Glutamatergic neuron (in vitro differentiated cells): ENCODE measurements at places on chromosomes 3 and 15. TPM values are rescaled to one million over a fixed set of nuclear protein-coding genes. Genes with fewer than 3 reads are reported as not detected.

DNA sequence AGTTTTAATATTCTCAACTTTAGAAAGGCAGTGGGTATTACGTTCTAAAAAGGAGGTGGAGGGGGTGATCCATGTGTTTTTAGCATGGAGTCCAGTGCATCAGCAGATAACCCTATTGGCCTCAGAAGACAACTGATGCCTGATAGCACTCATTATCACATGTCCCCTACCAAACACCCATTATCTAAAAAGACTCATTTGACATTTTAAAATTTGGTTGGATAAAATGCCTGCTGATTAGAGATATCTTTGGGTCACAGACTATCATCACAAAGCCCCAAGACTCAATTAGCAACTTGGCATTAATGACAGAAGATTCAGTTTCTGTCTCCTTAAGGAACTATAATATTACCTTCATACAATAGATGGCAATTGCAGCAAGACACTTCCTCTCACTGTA lies 589.3 kb downstream of the RBMS3 start:
- no peak overlapping the region for H3K4me3 ChIP-seq
- H3K27me3 ChIP-seq = no peaks in the 10 kb centered on the region
- H3K27ac ChIP-seq = no peak overlapping the region
- DNase-seq = no peak
- no peaks in the 10 kb centered on the region for H3K4me1 ChIP-seq
- no peaks in the 10 kb centered on the region for H3K36me3 ChIP-seq

- H3K27ac ChIP-seq = no peak overlapping the region
- no peak overlapping the region for H3K4me3 ChIP-seq
- no peak for DNase-seq
- H3K27me3 ChIP-seq = no peaks in the 10 kb centered on the region
- H3K36me3 ChIP-seq = no peaks in the 10 kb centered on the region
- no peaks in the 10 kb centered on the region for H3K4me1 ChIP-seq
Measured at GRCh38 chr3:185555101-185555501, 2.7 kb upstream of the LIPH start.

DNA sequence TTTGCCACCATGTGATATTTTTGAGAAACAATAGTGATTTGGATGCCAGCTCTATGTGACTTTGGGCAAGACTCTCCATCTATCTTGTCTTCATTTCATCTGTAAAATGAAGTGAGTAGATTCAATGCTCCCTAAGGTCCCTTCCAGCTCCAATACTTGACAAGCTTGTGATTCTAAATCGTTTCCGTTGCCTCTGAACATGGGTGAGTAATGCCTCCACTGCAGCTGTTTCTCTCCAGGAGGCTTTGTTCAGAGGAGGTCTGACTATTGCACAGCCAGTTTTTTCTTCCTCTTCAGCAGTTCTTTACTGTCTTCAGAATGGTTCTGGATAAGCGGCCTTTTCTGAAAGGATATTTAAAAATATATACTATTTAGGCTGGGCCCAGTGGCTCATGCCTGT lies 14.8 kb upstream of the TMOD3 start:
- no peak overlapping the region for H3K4me3 ChIP-seq
- peaks cover 9% of the 10 kb centered on the region for H3K36me3 ChIP-seq
- H3K27ac ChIP-seq = no peak overlapping the region
- peaks cover 1% of the 10 kb centered on the region for H3K27me3 ChIP-seq
- DNase-seq = no peak
- no peaks in the 10 kb centered on the region for H3K4me1 ChIP-seq

DNA sequence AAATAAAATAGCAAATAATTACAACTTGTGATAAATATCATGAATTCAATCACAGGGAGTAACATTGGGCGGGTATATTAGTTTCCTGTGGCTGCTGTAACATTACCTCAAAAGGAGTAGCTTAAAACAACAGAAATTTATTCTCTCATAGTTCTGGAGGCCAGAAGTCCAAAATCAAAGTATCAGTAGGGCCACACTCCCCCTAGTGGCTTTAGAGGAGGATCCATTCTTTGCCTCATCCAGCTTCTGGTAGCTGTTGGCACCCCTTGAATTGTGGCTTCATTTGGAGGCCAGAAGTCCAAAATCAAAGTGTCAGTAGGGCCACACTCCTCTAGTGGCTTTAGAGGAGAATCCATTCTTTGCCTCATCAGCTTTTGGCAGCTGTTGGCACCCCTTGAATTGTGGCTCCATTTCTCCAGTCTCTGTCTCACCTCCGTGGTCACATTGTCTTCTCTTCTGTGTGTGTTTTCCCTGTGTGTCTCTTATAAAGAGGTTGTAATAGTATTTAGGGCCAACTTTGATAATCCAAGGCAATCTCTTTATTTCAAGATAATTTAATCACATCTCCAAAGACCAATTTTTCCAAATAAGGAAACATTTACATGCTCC lies 3.1 kb upstream of the CFAP20DC start:
- no peak overlapping the region for H3K27ac ChIP-seq
- DNase-seq = no peak
- H3K4me1 ChIP-seq = peaks cover 6% of the 10 kb centered on the region
- H3K27me3 ChIP-seq = peaks cover 3% of the 10 kb centered on the region
- H3K36me3 ChIP-seq = no peaks in the 10 kb centered on the region

DNA sequence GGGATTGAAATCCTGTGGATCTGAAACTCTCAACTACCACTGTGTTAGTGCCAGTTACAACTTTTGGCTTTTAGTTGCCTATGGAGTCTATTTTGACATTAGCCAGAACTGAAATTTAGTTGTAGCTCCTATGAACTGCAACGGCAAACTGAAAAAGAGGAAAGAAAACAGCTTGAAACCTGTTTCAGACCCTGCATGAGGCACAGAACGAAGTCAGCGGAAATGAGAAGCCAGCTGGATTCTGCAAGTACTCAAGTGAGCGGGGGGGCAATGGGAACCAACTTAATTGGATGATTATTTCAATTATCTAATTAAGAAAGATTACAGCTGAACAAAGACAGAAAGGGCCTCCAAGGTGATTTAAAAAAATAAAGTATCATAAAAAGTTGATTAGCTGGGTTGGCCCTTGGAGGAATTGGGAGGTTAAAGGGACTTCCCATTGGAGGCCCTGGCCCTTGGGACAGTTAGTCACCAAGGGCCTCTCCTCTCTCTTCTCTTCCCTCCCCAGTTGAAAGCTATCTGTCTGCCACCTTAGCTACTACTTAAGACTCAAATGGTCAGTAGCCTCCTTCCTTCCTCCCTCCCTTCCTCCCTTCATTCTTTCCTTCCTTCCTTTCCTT lies 352.1 kb downstream of the SHQ1 start:
- H3K27me3 ChIP-seq = no peaks in the 10 kb centered on the region
- no peak overlapping the region for H3K4me3 ChIP-seq
- no peak for DNase-seq
- H3K36me3 ChIP-seq = no peaks in the 10 kb centered on the region
- H3K4me1 ChIP-seq = no peaks in the 10 kb centered on the region

DNA sequence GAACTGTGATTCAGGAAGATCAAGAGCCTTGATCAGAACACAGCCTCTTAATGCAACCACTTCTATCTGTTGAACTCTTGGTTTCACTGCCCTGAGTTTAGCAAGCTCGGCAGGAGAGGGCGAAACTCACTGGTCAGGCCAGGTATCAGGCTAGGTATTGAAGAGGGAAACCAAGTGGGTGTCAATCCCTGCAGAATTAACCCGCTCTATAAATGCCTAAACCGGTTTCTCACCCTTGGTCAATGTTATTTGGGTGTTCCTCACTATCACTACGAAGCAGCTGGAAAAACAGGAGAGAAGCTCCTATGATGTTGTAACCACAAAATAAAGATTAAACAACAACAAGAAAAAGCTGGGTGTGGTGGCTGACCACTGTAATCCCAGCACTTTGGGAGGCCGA lies 23.9 kb downstream of the LIPH start:
- H3K27ac ChIP-seq = no peak overlapping the region
- H3K36me3 ChIP-seq = no peaks in the 10 kb centered on the region
- no peaks in the 10 kb centered on the region for H3K4me1 ChIP-seq
- DNase-seq = no peak
- no peaks in the 10 kb centered on the region for H3K27me3 ChIP-seq

GRCh38 chr3:66554178-66554577 lies 53.4 kb upstream of the LRIG1 start:
- H3K36me3 ChIP-seq = peaks cover 4% of the 10 kb centered on the region
- peaks cover 4% of the 10 kb centered on the region for H3K27me3 ChIP-seq
- H3K27ac ChIP-seq = no peak overlapping the region
- no peak overlapping the region for H3K4me3 ChIP-seq

DNA sequence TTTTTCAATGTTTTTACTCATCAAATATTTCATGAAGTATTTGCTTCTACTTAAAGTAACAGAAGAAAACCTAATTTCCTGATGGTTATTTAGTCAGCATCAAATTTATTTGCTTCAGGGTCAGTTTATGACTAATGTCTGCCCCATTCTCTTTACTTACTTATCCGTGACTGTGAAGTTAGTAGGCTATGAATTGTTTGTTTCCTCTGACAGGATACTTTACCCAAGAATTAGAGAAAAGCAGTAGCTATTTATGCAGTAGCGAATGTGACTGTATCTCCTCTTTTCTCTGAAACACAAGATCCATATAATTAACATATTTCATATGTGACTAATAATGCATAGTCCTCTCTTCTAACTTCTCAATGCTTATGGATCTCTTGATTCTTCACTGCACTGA lies 329.9 kb upstream of the ROBO1 start:
- H3K27ac ChIP-seq = no peak overlapping the region
- H3K36me3 ChIP-seq = no peaks in the 10 kb centered on the region
- peaks cover 7% of the 10 kb centered on the region for H3K4me1 ChIP-seq
- H3K27me3 ChIP-seq = no peaks in the 10 kb centered on the region
- no peak overlapping the region for H3K4me3 ChIP-seq

DNA sequence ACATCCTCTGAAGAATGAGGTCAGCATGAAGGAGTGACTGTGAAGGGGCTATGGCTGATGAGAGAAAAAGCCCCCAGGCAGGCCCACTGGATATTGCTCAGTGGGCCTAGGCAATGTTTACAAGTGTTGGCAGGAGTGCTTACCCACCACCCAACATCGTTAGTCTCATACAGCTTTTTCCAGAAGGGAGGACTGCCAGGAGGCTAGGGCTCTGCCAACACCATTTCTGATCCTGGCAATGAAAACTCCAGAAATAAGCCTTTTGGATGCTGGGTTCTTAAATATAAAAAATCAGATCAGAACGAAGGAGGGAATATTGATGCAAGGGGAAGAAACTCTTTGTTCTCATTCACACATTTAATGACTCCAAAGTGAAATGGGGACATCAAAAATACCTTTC lies 189.1 kb downstream of the DCLK3 start:
- H3K27me3 ChIP-seq = no peaks in the 10 kb centered on the region
- no peaks in the 10 kb centered on the region for H3K36me3 ChIP-seq
- DNase-seq = no peak
- no peaks in the 10 kb centered on the region for H3K4me1 ChIP-seq

- no peaks in the 10 kb centered on the region for H3K36me3 ChIP-seq
- peaks cover 2% of the 10 kb centered on the region for H3K27me3 ChIP-seq
- H3K4me1 ChIP-seq = no peaks in the 10 kb centered on the region
- no peak overlapping the region for H3K4me3 ChIP-seq
- no peak for DNase-seq
Measured at GRCh38 chr3:169952045-169952444, 14.6 kb upstream of the SEC62 start.

DNA sequence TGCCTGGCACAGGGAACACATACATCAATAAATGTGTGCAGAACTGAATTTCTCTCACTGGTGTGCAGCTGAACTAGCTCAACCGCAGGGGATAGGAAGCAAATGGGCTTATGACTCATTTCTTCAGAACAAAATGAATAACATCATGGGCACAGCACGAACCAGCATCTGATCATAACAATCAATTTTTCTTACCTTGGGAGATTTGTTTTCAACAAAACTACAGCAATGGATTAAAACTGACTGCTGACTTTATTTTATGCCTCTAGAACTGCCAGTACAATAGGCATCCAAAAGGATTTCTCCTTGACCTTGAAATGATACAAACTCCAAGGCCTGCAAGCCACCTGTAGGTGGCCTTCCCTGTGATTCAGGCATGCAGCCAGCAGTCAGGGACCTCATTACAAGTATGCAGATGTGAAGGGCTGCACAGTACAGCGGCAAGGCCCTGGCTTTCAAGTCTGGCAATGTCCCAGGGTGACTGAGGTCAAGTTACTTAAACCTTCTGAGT lies 26.1 kb downstream of the TAMM41 start:
- peaks cover 4% of the 10 kb centered on the region for H3K4me1 ChIP-seq
- H3K27me3 ChIP-seq = no peaks in the 10 kb centered on the region
- no peak overlapping the region for H3K27ac ChIP-seq
- no peak for DNase-seq
- H3K4me3 ChIP-seq = no peak overlapping the region

GRCh38 chr3:30201715-30202114 lies 404.7 kb upstream of the TGFBR2 start:
- no peak overlapping the region for H3K4me3 ChIP-seq
- H3K27ac ChIP-seq = no peak overlapping the region
- DNase-seq = no peak
- H3K27me3 ChIP-seq = no peaks in the 10 kb centered on the region
- no peaks in the 10 kb centered on the region for H3K36me3 ChIP-seq
- H3K4me1 ChIP-seq = no peaks in the 10 kb centered on the region

DNA sequence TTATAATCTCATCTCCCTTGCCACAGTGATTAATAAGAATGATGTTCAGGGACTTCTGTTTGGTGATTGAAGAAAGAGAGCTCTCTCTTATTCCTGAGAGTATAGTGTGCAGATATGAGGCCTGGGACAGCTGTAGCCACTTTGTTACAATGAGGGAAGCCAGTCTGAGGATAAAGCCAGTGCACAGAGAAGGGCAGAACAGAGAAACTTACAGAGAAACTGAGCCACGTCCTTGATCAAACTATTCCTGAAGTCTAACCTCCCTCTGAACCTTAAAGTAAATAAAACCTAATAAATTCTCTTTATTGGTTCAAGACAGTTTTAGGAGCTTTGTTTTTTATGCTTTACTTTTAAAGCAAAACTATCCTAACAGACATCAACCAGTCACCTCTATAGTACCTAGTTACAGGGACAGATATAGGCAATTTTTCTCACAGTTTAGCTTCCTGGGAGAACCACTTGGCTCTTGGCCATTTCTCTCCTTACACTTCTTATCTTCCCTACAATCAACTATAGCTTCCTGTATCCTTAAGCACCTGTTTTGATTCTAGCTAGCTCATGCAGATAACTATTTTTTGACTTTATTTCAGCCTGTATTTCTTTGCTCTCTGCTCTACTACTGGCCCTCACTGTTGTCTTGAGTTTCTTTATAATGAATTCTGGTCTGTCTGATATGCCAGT lies 284.4 kb downstream of the SHQ1 start:
- no peak overlapping the region for H3K4me3 ChIP-seq
- peaks cover 5% of the 10 kb centered on the region for H3K36me3 ChIP-seq
- H3K27me3 ChIP-seq = peaks cover 3% of the 10 kb centered on the region

GRCh38 chr3:62028236-62028635 lies 345.1 kb downstream of the FEZF2 start:
- no peaks in the 10 kb centered on the region for H3K27me3 ChIP-seq
- no peak overlapping the region for H3K27ac ChIP-seq
- H3K4me3 ChIP-seq = no peak overlapping the region
- peaks cover 4% of the 10 kb centered on the region for H3K4me1 ChIP-seq
- H3K36me3 ChIP-seq = no peaks in the 10 kb centered on the region

The ZNF662 gene
- 16.3 TPM for total RNA-seq

The C2CD4A gene
- 0.20 TPM for total RNA-seq

The LRRC31 gene
- total RNA-seq = not detected

The ILDR1 gene
- not detected for total RNA-seq

The HRH1 gene
- total RNA-seq = not detected
